SJCRH30 (cell line): ENCODE measurements at places on chromosomes 4 and X. TPM values are rescaled to one million over a fixed set of nuclear protein-coding genes. Genes with fewer than 3 reads are reported as not detected.
A peak's percentile ranks its signal among the peaks of the same experiment; 100 is the strongest.

GRCh38 chr4:177287255-177287654 lies 22.4 kb upstream of the NEIL3 start:
- DNase-seq = no peak

- peak; percentile 49 for DNase-seq
These were observed 25.5 kb downstream of the ABLIM2 start for GRCh38 chr4:8132947-8133705.

DNA sequence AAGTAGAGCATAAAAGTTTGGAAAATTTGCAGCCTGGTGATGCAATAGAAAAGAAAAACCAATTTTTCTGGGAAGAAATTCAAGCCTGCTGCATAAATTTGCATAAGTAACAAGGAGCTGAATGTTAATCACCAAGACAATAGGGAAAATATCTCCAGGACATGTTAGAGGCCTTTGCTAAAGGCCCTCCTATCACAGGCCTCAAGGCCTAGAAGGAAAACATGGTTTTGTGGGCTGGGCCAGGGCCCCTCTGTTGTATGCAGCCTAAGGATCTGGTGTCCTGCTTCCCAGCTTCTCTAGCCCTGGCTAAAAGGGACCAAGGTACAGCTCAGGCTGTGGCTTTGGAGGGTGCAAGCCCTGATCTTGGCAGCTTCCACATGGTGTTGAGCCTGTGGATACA lies 6.2 kb upstream of the RTL3 start:
- no peak for DNase-seq

DNA sequence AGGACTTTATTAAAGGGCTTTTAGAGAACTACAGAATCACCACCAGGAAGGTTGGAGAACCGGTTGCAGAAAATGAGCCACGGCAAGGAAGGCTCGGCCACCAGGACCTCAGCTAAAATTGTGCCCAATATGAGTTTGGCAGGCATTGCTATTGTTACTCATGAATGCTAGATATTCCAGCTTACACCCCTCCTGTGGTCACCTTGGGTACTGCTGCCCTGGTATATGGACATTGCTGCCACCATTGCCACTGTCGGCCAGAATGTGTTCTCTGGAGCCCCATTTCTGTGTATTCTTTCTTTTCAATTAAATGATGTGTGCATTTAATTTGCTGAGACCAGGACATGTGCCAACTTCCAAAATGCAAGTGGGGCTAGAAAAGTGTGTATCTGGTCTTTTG lies 626.7 kb upstream of the BOD1L1 start:
- DNase-seq = peak; percentile 13

The TRAPPC11 gene
- total RNA-seq = 22.3 and 23.5 TPM in 2 replicates

DNA sequence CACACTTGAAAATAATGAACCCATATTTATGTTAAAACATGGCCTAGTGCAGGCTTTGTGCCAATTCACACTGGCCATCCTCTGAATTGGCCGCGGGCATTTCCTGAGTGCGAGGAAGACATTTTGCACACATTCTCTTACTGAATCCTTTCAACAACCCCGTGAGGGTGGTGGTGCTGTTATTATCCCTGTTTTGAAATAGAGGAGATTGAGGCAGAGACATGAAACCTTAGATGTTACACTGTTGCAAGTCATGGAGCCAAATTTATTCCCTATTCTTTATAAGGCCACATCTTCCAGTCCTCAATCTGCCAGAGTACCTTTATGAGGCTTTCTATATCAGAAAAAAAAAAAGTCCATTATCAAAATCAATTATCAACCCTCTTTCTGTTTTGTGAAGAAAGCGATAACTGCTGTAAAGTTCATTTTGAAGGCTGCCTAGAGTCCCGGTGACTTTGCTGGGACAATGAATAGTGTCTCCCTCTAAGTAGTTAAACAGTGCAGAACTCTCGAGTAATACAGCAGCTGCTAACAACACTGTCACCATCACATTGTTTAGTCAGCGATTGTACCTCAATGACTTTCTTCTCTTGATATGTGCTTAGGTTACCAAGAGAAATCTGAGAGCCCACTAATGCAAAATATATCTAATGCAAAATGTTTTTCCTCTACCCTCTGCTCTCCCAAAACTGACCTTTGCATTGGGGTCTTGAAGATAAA lies 242.3 kb upstream of the PPARGC1A start:
- DNase-seq = no peak

The FAM47A gene
- total RNA-seq = not detected in 2 replicates

The ODAPH gene
- 0.08 TPM in 1 of 2 replicates, not detected in the other for total RNA-seq
